T follicular helper cell (primary cell): ENCODE measurements at places on chromosomes 3 and 15.

DNA sequence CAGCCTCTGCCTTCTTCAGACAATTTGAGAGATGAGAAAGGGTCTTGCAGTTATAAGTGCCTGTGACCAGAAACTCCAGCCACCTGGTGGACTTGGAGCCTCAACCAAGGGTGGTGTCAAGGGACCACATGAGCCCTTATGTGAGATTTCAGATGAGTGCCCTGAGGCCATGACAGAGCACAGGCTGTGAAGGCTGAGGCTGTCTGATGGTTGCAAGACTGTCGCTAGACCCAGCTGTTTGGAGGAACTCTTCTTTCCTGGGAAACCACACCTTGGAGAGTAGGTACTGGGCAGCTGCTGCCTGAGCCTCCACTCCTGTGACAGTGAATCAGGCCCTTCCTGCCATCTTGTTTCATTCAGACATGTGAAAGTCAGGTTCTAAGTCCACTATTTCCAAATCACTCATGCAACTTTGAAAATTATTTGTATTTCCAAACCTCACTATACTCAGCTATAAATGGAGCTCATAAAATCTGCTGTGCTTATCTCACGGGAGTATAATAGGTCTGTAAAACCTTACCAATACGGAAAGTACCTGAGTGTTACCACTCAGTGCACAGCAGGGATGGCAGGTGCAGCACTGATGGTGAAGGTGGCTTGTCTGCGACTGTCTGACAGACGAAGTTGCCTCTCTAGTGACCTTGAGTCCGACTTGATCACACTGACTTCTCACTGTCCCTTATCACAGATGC, 99.4 kb downstream of the RPL39L start:
- no peak for DNase-seq

GRCh38 chr3:29463304-29463703, 182.4 kb downstream of the RBMS3 start:
- DNase-seq = no peak

GRCh38 chr3:15341030-15341726, 8.8 kb upstream of the SH3BP5 start:
- no peak for DNase-seq

DNA sequence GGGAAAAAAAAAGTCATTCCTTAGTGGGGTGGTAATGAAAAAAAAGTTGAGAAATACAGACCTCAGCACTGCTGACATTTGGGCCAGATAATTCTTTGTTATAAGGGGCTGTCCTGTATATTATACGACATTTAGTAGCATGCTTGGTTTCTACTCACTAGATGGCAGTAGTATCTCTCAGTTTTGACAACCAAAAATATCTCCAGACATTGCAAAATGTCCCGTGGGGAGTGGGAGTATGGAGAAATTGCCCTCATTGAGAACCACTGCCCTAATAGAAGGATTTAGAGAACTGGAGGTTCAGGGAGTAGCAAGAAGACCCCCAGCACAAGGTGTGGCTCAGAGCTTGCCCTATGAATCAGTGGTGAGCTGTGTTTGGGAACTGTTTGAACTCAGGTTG, 28.6 kb upstream of the TEX264 start:
- no peak for DNase-seq

- no peak for DNase-seq
These were observed 583.0 kb upstream of the ROBO1 start for GRCh38 chr3:80350771-80351170.

GRCh38 chr3:178259703-178260102, 276.5 kb upstream of the KCNMB2 start:
- DNase-seq = no peak

- no peak for DNase-seq
These were observed 431.9 kb upstream of the AGTR1 start for GRCh38 chr3:148265841-148266240.

DNA sequence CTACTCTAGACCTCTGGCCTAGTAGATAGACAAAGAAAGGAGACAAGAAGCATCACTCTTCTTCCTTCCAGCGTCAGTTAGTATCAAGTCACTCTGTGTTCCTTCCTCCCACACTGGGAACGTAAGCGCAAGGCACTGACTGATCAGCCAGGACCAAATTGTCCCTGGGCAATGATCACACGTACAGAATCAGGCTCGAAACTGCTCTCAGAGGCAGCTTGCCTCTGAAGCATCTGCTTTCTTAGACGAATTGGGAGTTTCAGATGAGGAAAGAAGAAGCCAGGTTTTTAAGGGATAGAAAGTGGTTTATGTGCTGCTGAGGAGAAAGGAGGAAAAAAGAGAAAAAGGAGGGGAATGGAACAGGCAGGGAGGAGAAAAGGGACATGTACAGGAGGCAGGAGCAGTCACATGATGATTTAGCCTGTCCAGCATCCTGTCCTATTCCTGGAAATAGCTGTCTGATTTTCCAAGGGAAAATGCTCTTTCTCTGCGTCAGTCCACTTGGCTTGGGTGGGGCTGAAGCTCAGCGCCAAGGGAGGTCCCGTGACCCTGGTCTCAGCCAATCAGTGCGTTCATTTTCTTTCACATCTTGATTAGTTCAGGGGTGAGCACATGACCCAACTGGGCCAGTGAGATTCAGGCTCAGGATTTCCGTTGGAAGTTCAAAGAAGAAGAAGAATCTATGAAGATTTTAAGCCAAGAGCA, 102.0 kb upstream of the PRICKLE2 start:
- DNase-seq = no peak

DNA sequence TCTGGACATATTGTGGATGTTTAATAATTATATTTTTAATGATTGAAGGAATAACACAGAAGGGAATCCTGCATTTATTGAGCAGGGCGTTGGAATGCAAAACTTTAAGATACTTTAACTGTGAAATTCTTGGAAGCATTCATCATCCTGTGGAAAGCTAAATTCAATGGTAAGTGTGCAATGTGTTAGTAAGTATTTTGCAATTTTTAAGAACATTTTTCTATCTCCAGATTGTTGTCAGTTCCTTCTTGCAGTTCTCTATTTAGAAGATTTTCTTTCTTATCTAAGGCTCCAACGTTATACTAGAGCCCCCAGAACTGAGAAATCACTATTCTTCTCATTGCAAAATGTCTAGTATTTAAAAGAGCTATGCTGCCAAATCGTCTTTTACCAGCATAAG, 132.2 kb upstream of the TSC22D2 start:
- DNase-seq = no peak

DNA sequence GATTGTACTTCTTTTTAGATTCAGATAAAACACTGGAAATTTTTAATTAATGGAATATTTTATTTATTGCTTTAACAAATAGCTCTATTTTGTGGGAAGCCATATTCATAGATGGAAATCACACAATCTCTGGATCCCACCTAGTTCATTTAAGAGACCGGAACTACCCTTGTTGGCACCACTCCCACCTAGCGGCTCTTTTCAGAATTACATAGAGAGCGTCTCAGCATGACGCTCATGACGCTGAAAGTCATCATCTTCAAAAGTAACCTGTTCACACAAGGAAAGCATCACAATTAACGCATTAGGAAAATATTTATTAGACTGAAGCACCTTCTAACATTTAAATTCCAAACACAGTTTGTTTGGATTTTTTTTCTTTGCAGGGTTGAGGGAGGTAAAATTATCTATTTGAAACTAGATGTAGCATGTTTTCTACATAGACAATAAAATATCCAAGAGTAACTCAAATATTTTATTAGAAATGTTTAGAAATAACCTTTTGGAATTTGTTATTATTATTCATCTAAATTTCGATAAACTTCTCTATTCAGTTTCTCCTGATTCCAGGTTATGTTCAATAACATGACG, 214.9 kb upstream of the ARRDC4 start:
- no peak for DNase-seq

- no peak for DNase-seq
These were observed 153.5 kb downstream of the ATP10A start for GRCh38 chr15:25709437-25710159.

DNA sequence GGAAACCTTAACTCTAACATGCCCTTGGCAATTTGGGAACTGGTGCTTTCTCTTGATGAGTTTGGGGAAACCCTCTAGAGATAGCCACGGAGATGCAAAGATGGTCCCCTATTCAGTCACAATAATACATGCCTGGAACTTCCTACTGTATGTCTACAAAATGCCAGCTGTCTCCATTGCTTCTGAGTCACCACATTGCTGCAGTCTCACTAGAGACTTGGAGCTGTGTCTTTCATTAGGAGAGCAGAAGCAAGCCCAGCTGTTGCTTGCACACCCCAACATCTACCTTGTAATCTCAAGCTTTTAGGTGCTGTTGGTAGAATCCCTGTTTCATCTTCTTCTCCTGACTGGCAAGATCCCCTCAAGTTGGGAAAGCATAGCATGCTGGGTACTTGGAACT, 261.0 kb downstream of the ADAMTSL3 start:
- no peak for DNase-seq

- DNase-seq = no peak
These were observed 58.1 kb downstream of the COL8A1 start for GRCh38 chr3:99696497-99696896.

GRCh38 chr3:65314269-65314668, 626.5 kb upstream of the ADAMTS9 start:
- no peak for DNase-seq

DNA sequence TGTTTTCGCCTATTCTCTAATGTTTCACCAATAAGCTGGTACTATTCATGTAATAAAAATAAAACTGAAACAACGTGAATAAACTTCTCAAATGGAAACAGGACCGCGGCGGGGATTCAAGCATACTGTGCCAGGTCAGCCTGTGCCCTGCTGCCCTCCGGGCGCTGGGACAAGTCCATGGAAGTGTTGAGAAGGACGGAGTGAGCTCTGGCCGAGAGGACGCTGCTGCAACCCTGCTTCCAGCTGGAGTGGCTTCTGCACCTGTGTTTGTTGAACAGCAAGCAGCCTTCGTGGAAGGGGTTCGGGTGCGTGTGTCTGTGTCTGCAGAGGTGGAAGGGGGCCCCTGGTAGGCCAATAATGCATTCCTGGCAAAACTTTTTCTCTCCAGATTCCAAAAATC, 50.0 kb upstream of the PCSK6 start:
- DNase-seq = no peak

GRCh38 chr15:64695561-64695992, 79.8 kb downstream of the RBPMS2 start:
- DNase-seq = no peak

DNA sequence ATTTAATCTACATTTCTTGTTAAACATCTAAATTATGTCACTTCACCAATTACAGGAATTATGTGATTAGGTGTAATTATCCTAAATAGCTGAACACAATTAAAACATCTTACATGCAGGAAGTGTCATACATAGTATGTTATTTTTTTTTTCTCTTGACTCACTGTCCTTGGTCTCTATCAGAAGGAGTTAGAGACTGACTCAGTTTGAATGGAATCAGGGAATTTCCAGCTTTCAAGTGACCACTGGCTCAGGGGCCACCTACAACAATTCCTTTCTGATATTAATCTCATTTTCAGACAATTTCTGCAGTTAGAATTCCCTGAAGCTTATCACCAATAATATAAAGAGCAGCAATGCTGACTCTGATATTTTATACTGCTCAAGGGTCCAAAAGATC, 400.7 kb downstream of the ROBO1 start:
- no peak for DNase-seq

DNA sequence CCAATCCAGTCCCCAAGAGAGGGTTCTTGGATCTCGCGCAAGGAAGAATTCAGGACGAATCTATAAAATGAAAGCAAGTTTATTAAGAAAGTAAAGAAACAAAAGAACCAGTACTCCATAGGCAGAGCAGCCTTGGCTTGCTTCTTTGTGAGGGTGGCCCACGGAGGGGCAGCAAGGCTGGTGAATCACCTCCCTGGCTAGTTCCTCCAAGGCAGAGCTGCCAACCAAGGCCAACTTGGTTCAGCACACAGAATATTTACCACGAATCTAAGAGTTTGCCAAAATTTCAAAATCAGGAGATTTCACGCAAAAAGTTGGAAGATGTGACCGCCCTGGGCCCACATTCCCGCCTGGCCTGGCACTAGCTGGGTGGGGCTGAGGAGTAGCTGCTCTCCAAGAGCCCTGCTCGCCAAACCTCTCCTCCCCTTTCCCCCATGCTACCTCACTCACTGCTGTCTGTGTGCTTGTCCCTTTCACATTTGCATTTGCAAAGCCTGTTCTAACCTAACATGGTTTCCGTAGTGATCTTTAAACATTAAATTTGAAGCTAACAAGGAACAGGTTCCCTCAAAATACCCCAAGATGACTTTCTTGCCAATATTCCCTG, 26.2 kb upstream of the DCUN1D1 start:
- DNase-seq = no peak

DNA sequence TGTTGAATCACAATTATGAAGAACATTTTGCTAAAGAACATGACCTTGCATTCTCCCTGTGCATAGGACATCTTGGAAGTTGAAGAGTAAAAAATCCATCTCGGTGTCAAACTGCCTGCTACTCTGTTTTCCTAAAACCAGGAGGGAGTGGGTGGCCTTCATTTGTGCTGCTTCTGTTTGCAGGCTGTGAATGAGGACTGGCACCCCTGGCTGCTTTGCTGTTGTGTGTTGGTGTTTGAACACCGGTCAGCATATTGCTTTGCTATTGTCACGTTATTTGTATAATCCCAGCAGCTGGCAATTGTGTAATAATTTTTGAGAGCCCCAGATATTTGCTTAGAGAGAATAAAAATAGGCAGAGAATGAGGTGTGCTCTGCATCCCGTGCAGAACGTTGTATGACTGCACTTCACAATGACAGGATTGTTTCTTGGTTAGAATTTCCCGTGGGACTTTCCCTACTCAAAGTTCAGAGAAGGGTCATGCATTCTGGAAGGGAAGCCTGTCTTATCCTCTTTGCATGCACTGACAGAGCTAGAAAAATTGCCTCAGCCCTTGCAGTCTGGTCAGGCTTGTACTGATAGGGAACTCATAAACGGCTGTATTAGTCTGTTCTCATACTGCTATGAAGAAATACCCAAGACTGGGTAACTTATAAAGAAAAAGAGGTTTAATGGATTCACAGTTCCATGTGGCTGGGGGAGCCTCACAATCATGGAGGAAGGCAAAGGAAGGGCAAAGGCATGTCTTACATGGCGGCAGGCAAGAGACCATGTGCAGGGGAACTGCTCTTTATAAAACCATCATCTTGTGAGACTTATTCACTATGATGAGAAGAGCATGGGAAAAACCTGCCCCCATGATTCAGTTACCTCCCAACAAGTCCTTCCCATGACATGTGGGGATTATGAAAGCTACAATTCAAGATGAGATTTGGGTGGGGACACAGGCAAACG, 16.3 kb downstream of the SV2B start:
- no peak for DNase-seq

- DNase-seq = no peak
These were observed 278.7 kb downstream of the ERC2 start for GRCh38 chr3:56189536-56189935.

- DNase-seq = no peak
These were observed 64.7 kb downstream of the KLF15 start for GRCh38 chr3:126292318-126293070.
